Right atrium auricular region (tissue), 2 donors: ENCODE measurements at places on chromosomes 11 and 22. TPM values are rescaled to one million over a fixed set of nuclear protein-coding genes. Genes with fewer than 3 reads are reported as not detected.

The DDI1 gene
- total RNA-seq: not detected

The TAGLN gene
- 442 TPM for total RNA-seq

The UBQLNL gene
- total RNA-seq: 0.30 TPM

The WT1 gene
- 10.6 TPM for total RNA-seq
